Right renal cortex interstitium (tissue), 3 donors: ENCODE measurements at places on chromosomes 5 and 9.

- DNase-seq = no peak
Measured at GRCh38 chr9:13485068-13485596, 205.6 kb upstream of the MPDZ start.

DNA sequence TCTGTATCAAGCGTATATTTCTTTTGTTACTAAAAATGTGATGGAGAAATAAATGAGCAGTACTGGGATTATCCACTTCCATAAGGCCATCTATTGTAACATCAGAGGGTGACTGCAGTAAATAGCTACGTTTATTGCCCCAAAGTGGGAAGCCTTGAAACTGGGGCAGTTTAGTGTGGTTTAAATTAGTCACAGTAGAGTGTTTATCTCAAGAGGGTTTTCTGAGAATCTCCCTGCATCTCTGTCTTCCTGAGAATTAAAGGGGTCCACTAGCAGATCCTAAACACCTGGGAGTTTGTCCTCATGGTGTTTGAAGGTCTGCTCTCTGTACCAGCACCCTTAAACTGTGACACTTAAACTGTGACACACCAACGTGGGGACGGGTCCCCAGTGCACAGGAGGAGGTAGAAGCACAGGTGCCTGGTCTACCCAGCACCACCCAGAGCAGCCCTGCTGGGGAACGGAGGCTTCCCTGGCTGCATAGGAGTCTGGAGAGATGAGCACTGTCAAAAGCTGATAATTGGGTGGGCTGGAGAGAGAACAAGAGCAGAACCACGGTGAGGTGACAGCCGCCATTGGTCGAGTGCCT, 25.2 kb downstream of the PRRC2B start:
- no peak for DNase-seq

GRCh38 chr5:80904533-80905187, 55.5 kb upstream of the RASGRF2 start:
- DNase-seq = no peak

DNA sequence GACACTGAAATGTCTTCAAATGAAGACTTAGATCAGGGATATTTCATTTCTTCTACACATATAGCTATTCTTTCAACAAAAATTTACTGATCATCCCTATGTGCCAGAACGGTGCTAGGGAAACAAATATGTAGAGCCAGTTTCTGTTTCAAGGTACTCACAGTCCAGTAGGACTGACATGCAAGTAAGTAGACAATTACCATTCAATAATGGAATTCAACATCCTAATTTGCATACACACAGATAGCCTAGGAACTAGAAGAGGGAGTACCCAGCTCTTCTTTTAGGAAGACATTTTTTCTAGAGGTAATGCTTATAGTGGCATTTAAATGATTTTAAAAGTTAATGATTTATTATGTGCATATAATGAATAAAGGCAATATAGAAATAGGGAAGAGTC, 388.8 kb downstream of the ZSWIM6 start:
- DNase-seq = no peak

GRCh38 chr5:126527892-126528291, 67.1 kb downstream of the ALDH7A1 start:
- no peak for DNase-seq

GRCh38 chr5:50958852-50959457, 292.5 kb downstream of the PARP8 start:
- no peak for DNase-seq

DNA sequence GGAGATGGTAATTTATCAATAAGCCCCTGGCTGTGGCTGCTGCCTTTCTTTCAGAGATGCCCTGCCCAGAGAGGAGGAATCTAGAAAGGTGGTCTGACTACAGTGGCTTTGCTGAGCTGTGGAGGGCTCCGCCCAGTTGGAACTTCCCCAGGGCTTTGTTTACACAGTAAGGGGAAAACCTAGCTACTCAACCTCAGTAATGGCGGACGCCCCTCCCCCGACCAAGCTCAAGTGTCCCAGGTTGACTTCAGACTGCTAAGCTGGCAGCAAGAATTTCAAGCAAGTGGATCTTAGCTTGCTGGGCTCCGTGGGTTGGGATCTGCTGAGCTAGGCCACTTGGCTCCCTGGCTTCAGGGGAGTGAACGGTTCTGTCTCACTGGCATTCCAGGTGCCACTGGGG, 865.4 kb upstream of the ACO1 start:
- no peak for DNase-seq

DNA sequence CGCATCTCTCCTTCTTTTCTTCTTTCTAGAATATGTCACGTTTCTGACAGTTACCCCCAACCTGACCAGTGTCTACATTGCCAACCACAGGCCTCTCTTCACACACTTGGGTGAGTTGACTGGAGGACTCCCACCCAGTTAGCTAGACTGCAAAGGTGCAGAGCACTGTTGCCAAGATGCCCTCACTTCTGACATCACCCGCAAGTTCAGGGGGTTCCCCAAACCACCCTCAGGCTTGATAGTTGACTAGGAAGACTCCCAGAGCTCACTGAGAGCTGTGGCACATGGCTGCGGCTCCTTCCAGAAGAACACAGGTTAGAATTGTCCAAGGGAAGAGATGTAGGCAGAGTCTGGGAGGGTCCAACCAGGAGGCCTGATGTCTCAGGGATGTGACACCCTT, 17.2 kb downstream of the ADAMTS13 start:
- no peak for DNase-seq

- DNase-seq = no peak
Measured at GRCh38 chr9:131886826-131887225, 146.9 kb upstream of the RAPGEF1 start.

- no peak for DNase-seq
Measured at GRCh38 chr5:146213210-146213826, 9.9 kb downstream of the RBM27 start.

- no peak for DNase-seq
Measured at GRCh38 chr5:15236911-15237508, 263.0 kb upstream of the FBXL7 start.

GRCh38 chr5:130350131-130350530, 445.9 kb downstream of the CHSY3 start:
- no peak for DNase-seq

DNA sequence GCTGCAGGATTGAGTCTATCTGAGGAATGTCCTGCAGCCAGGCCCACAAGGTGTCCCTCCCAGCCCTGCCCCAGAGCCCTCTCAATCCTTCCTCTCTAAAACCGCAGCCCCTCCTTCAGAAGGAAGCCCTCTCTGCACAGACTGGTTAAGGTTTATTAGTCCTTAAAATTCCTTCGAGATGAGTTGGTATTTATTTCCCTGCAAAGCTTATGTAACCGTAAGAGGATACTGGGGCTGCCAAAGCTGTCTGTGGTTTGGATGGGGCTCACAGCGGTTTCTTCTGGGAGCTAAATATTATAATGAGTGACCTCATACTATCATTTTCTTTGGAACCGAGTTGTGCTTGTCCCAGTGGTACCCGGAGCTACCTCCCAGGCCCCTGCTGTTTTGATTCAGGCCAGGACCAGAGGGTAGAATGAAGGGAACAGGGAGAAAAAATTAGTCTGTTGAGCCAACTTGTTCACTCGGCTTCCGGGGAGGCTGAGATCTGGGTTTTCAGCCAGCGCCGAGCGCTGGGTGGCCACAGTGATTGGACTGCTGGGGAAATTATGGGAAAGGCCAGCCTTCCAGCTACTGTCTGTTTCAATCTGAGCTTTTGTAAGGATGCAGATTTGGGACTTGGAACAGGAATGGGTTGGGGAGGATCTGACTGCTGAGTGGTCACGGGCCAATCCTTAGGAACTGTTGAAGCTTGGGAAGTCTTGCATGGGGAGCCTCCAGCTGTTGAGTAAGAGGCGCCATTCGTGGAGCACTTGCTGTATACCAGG, 107.5 kb downstream of the NDFIP1 start:
- DNase-seq = no peak

DNA sequence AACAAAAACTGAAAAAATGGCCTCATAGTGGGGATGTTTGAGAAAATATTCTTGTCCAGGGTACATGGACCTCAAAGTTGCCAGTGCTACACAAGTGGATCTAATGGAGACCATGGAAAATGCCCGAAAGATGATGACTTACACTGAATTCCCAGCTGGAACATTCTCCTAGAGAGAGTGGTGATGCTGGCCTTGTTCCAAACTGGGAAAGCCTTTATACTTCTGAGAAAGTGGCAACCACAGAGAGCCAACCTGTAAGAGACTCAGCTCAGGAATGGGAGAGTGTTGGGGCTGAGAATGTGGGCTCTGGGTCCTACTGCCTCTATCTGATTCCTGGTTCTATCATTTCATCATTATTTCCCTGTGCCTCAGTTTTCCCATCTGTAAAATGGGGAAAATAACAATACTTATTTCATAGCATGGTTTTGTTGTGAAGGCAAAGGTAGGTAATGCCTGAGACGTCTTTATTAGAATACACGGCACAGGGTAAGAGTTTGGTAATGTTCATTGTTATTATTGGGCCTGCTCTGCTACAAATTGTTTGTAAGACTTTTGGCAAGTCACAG, 229.0 kb upstream of the PANK3 start:
- no peak for DNase-seq

GRCh38 chr5:16742938-16743337, 126.1 kb upstream of the RETREG1 start:
- DNase-seq = no peak

DNA sequence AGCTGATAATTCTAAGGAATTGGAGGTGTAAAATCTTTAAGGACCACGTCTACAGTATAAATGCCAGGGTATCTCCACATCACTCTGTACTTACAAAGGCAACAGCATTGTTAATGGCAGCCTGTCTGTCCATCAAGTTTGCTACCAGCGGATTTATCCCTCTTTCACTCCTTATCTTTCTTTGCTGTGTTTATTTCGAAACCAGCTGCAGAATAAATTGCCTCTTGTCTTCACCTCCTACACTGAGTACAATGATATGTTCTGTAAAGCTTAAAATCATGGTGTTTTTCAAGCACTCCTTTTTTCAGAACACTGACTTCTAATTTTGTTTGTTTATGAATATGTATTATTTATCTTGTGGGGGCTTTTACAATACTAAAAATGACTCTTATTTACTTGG, 1088.1 kb downstream of the NR2F1-AS1 start:
- no peak for DNase-seq

- no peak for DNase-seq
Measured at GRCh38 chr5:1987471-1987870, 104.7 kb upstream of the IRX4 start.

DNA sequence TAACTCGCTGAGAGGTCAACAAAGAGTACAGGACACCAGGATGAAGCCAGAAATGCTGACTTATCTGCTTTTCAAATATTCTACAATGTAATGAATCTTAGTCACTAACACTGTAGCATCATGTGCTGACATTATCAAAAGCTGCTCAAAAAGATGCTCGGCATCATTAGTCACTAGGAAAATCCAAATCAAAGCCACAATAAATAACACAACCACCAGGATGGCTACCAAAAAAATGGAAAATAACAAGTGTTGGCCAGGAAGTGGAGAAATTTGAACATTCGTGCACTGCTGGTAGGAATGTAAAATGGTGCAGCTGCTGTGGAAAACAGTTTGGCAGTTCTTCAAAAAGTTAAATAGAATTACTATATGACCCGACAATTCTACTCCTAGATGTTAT, 269.1 kb downstream of the GLIS3 start:
- no peak for DNase-seq

- no peak for DNase-seq
Measured at GRCh38 chr9:109248133-109248581, 72.7 kb downstream of the EPB41L4B start.

- DNase-seq = no peak
Measured at GRCh38 chr9:134175291-134175807, 11.0 kb upstream of the RNU6ATAC start.

GRCh38 chr9:87375397-87376073, 122.1 kb upstream of the DAPK1 start:
- no peak for DNase-seq

- no peak for DNase-seq
Measured at GRCh38 chr5:128174951-128175350, 91.4 kb downstream of the SLC12A2 start.

DNA sequence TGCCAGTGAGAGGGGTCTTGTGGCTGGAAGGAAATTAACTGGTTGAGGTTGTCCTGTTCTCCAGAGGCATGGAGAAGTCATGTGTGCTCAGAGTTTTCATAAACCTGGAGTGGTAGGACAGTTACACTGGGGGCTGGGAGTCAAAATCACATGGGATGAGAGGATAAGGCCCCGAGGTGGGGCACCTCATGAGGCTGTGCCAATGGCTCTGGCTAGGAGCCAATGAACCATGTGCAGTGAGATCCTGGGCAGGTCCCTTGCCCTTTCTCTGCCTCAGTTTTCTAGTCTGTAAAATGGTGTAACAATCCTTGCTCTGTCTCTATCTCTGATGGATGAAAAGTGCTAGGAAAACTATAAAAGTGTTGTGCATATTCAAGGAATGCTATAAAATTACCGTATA, 7.0 kb upstream of the SYNPO start:
- no peak for DNase-seq

DNA sequence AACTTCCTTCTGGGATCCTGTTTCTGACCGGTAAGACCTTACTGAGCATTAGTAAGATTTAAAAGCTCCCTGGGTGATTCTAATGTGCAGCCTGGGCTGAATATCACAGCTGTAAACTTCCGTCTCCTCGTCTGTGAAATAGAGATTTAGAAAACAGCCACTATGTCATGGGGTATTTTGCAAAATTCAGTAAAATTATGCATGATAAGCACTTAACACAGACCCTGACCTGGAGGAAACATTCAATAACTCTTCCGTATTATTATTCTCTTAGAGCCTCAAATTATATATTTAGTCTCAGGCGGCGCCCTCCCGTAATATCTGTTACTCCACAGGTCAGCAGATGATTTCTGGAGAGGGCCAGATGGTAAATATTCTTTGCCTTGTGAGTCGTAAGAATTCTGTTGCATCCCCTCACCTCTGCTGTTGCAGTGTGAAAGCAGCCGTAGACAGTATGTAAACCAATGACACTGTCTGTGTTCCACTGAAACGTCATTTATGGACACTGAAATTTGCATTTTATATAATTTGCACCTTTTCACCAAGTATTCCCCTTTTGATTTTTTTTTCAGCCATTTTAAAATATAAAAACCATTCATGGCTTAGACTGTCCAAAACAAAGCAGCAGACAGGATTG, 39.2 kb upstream of the RARS1 start:
- DNase-seq = no peak

DNA sequence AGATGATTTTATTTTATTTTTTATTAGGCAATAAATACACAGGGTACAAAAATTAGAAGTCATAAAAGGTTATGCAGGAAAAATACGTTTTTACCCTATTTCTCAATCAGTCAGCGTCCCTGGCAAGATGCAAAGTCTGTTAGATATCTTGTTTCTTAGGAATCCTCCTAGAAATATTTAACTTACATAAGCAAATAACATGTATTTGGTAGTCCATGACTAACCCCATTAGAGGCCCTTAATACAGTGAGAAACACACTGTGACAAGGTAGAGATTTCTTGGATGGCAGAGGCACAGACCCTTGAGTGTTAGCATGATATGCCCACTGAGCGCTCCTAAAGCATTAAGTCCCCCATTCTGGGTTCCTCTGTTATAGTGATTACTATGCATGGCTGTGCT, 121.2 kb upstream of the ADAMTSL1 start:
- DNase-seq = no peak

DNA sequence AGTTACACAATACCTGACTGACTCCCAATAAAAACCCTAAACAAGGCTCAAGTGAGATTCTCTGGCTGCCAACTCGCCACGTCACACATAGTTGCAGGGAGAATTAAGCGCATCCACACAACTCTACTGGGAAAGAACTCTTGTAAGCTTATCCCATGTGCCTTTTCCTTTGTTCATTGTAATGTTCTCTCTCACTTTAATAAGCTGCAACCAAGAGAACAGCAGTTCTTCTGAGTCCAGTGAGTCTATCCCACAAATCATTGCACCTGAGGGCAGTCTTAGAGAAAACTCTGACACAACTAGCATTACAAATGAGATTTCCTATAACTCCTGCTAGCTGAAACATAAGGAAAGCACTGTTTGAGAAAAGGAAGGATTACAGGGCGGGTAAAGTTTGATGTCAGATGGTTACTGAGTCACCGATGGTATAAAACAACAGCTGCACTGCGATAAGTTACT, 27.4 kb downstream of the CENPK start:
- no peak for DNase-seq
